ENCODE measurements at places on chromosomes 7 and 10.

- DNase-seq: no peak
Measured at GRCh38 chr10:21388589-21388988, 136.9 kb downstream of the SKIDA1 start.

DNA sequence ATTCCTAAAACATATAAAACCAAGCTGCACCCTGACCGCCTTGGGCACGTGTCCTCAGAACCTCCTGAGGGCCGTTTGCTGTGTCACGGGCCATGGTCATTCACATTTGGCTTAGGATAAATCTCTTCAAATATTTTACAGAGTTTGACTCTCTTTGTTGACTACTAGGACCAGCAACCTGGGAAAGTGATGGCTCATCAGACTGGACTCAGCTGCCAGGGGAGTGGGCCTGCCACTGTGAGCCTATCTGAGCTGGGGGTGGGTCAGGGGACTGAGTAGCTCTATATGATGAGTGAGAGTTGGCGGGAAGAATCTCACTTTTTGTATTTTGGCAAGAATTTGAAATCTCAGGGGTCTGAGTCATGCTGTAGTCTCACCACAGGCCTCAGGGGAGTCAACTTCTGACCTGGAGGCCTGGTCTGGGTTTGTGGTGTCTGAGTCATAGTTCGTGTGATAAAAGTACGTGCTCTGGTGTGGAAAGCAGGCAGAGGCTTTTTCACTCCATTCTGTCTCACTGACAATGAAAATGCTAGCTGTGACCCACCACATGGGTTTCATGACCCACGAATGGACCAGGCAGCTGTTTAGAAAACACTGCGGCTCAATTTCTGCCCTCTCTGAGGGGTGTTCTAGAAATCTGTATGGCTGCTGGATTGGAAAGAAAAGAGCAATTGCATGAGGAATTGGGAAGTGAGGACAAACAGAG is 4.2 kb upstream of the UPP1 start:
- DNase-seq: peak; percentile 89

DNA sequence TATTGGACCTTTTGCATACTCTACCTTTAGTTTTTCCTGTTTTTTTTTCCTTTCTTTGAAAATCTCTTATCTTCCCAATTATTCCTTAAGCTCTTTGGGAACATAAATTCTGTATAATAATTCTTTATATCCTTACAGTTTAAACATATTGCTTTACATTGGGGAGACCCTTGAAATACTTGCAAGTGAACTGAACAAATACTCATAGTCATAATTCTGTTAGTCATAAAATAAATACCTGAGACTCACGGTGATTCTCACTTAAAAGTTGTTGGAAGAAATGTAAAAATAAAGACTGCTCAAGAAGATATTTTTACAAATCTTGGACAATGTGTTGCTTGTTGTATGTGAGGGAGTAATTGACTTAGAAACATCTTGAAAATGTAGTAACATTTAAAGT is 515.2 kb upstream of the POT1 start:
- no peak for DNase-seq

DNA sequence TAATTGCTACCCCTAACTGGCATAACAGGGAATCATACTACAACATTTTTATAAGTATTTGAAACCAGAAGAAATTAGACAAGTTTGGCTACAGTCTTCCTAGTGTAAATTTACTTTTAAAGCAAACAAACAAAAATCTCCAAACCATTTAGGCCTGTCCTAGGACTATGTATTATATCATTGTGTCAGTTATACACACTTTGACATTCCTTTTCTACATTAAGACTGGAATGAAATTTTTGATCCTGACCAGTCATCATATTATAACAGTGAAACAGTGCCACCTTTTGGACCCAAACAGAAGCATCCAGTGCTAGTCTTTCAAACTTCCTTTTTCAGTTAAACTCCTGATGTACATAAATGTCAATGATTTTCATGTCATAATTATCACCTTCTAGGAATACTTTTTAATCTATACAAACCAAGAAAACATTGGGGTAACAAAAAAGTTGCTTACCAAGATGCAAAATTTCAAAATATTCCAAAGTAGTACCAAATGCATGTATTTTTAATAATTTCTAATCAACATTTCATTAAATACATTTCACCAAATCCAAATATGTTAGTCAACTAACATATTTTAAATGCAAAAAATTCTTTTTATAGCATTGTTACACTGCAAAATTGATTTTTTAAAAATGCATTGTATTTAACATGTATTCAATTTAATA is 75.7 kb downstream of the IMMP2L start:
- no peak for DNase-seq

DNA sequence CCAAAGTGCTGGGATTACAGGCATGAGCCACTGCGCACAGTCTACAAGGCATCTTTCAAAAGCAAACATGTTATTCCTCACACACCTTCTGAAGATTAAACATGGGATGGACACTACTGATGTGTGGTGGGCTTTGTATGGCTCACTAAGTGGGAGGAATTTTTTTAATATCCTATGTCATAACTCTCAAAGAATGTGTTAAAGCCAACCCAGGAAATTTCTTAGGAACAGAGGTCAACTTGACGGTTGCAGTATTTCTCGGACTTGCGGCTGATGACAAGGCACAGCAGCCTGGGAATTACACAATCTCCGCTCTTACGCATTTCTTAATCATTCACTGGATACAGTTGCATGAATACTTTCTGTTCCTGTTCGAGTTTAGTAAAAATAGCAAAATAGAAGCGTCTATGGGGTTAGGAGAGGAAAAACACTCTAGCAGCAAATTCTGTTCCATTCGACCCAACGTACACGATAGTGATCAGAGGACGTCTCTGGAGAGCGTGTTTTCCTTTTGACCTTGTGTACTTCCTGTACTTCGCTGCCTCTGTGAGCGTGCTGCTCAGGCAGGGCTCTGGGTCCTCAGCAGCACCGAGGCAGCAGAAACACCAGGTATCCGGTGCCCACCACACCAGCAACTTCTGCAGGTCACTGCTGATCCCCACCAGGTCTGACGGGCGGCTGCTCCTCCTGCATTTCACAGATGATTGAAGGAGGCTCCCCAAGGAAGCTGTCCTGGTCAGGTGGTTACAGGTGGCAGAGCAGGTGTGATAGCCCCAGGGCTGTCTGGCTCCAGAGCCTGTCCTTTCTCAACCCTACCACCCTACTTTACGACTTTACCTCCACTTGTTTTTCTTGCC is 26.4 kb upstream of the SRGN start:
- DNase-seq: no peak

- DNase-seq: no peak
Measured at GRCh38 chr7:102890292-102890970, 22.4 kb upstream of the LRRC17 start.

DNA sequence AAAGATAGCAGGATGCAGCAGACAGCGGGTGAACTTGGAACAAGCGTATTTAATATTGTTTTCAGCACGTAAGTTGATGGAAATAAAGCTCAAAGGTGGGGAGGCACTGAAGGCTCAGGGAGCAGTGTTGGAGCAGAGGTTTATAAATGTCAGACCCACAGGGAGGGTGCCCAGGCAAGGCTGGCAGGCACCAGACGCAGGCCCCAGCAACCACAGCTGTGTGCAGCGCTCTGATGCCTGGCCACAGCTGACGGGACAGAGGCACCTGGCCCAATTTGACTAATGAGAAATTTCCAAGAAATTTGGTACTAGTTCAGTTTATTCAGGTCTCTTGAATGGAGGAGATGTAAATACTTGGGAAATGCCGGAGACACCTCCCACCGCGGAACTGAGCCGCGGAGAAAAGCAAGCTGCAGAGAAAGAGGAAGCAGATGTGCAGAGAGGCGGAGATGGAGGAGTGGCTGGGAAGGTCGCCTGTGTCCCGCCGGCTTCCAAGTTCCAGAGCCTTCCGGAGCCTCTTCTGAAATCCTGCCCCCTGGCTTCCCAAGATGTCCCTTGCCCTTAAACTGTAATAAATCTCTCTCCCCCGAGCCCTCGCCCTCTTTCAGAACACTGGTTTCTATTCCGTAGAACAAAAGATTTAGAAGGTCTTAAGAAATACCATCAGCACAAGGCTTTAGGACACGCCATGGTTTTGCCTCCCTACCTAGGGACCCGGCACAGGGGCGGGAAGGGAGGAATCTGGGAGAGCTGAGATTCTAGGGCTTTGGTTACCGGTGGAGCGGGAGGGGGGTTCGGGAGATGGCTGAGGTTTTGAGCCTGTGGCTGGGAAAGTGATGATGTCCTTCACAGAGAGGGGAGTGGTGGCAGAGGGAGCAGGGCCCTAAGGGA is 38.4 kb upstream of the PLXNA4 start:
- no peak for DNase-seq

DNA sequence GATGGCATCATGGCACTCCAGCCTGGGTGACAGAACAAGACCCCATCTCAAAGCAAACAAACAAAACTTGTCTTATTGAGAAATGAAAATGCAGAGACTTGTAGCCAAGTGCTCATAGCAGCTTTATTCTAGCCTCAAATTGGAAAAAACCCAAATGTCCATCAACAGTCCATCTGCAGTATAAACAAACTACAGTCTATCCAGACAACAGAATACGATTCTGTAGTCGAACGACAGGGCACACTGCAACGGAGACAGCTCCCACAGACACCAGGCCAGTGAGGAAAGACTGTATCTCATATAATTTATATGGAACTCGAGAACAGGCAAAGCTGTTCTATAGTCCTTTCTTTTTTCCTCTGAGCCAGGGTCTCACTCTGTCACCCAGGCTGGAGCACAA is 40.8 kb upstream of the SUN1 start:
- DNase-seq: no peak

- DNase-seq: no peak
Measured at GRCh38 chr7:66443946-66444345, 184.7 kb upstream of the KCTD7 start.

- no peak for DNase-seq
Measured at GRCh38 chr10:49150426-49150825, 16.6 kb upstream of the FAM170B start.

DNA sequence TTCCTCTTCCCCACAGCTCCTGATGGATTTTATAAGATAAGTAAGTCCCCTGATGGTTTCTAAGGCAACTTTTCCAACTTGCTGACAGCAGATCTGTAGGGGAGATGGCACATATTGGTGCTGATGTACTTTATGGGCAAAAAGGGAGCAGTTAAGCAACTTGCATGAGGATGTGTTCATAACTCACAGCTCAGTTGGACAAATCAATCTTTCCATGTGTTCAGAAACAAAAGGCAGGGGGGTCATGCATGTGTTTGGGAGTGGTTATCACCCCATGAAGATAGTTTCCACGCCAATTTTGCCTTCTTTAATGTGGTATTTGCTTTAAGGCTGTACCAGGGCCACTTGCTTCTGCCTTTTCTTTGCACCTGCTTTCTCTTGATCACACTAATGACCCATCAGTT is 6.1 kb downstream of the RBM20 start:
- DNase-seq: no peak

DNA sequence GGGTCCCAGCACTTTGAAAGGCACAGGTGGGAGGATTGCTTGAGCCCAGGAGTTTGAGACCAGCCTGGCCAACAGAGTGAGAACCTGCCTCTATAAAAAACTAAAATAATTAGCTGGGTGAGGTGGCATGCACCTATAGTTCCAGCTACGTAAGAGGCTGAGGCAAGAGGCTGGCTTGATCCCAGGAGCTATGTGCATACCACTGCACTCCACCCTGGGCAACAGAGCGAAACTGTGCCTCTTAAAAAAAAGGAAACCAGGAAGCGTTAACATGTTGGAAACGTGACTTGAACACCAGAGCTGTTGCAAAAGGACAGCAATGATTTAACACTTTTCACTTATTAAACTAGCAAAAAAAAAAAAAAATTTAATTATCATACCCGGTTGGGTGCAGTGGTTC is 12.6 kb downstream of the BAZ1B start:
- DNase-seq: no peak

DNA sequence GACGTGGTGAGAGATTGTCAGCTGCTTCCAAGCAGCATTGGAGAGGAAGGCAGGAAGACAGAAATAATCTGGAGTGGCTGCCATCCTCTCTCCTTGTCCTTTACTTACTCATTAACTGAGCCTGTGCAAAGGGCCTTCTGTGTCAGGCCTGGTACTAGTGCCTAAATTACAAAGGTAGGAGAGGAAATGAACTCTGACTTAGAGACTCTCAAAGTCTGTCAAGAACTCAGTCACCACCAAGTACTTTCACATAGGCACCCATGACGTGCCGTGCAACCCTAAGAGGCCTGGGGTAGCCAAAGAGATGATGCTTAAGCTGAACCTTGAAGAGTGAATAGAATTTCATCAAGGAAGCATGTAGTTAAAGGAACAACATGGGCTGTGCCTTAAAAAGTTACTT is 866.9 kb downstream of the LRMDA start:
- no peak for DNase-seq

- DNase-seq: peak; percentile 50
Measured at GRCh38 chr7:120856621-120857352, 1.2 kb downstream of the TSPAN12 start.

- DNase-seq: peak; percentile 4
Measured at GRCh38 chr10:95290461-95291364, at the start of gene PDLIM1. Gene PDLIM1, minus strand, starts transcription at chr10:95291003. Its CDS starts 88 bp downstream, at chr10:95290915.

- no peak for DNase-seq
Measured at GRCh38 chr10:62166331-62167131, 102.1 kb downstream of the RTKN2 start.

DNA sequence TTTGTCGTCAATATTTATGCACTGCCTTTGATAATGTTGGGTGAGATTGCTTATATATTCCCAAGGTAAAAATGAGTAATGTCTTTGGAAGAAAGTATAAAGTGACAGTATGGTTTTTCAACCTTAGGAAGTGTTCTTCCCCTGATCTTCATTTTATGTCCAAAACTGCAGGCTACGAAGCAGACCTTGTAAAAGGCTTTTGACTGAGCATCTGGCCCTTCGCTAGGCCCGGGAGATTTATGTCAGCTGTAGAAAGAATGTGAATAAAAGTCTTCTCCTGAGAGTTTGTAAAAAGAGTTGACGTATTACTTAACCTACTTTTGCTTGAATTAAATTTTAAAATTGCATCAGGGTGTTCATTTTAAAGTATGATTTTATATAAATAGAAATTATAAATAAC is 116.8 kb downstream of the CPED1 start:
- no peak for DNase-seq

- no peak for DNase-seq
Measured at GRCh38 chr7:150793569-150794238, 6.5 kb downstream of the TMEM176B start.

All from stimulated activated effector memory CD8-positive, alpha-beta T cell treated with anti-CD3 and anti-CD28 coated beads, Interleukin-12 subunit alpha, Interleukin-12 subunit beta, amount 100 ng/mL, for 72 hours (primary cell).